ENCODE measurements at places on chromosomes 1 and 21.

- DNase-seq: no peak
Observed at GRCh38 chr1:242025681-242026080, 26.8 kb upstream of the MAP1LC3C start.

DNA sequence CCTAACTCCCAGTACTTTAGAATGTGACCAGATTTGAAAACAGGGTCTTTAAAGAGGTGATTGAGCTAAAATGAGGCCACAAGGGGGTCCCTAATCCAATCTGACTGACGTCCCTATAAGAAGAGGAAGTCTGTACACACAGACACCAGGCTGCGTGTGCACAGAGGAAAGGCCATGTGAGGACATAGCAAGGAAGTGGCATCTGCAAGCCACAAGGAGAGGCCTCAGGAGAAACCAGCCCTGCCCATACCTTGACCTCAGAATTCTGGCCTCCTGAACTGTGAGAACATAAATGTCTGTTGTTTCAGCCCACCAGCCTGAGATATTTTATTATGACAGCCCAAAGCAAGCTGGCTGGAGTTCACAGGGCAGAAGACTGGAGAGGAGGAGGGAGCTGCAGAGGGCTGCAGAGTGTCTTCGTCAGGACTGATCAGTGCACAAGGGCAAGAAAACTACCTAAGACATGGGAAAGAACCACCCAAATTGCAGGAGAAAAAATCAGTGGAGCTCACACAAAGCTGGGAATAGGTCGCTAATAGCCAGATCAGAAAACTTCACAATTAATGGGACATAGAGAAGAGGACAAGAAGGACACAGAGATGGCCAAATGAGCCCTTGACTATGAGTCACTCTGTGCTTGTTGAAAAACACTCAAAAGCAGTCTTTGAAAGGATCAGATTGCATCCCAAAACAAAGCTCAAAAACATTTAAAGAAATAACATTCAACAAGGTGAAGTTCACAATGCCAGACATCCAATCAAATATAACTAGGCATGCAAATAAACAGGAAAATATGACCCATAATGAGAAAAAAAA is 14.1 kb upstream of the WNT9A start:
- no peak for DNase-seq

- no peak for DNase-seq
Observed at GRCh38 chr1:203421246-203421645, 54.4 kb upstream of the PRELP start.

DNA sequence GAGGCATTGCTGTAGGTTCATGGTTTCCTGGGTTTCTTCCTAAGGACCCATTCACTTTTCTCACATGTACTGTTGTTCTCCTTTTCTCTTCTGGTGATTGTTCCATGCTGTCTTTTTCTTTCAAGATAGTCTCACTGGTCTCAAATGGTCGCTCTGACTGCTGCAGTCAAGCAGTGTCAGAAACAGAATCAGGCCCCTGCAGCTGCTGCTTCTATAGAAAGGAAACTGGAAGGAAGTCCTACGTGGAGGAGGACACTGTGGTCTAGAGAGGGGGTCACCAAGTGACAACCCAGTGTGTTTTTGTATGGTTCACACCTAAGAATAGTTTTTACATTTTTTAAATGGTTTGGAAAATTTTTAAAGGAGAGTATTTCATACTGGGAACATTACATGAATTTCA is 2.4 kb downstream of the NECAP2 start:
- no peak for DNase-seq

GRCh38 chr1:64127297-64127696 is 76.1 kb upstream of the UBE2U start:
- no peak for DNase-seq

All from T47D (cell line).